Suprapubic skin (tissue), 4 donors: ENCODE measurements at places on chromosomes 1 and 21. TPM values are rescaled to one million over a fixed set of nuclear protein-coding genes. Genes with fewer than 3 reads are reported as not detected.

- peak; percentile 22 for DNase-seq
These were observed 12.5 kb upstream of the SRM start for GRCh38 chr1:11072216-11072917.

DNA sequence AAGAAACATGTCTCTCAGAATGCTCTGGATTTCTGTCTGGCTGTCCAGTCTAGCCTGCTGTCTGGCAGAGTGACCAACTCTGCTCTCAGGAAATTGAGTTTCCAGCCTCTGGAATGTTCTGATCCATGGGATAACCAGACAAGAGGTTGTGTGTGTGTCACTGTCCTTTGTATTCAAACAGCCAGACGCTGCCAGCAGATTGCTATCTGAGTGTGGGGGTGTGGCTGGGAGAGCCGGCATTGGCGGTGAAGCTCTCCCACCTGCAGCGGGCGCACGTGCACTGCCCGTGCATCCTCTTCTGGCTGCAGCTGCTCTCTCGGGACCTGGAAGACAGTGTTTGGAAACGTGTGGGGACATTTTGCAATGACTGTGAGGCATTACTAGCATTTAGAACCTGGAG, 26.1 kb downstream of the PKP1 start:
- peak; percentile 90 for DNase-seq

GRCh38 chr1:36051821-36052220, 32.1 kb upstream of the TEKT2 start:
- no peak for DNase-seq

DNA sequence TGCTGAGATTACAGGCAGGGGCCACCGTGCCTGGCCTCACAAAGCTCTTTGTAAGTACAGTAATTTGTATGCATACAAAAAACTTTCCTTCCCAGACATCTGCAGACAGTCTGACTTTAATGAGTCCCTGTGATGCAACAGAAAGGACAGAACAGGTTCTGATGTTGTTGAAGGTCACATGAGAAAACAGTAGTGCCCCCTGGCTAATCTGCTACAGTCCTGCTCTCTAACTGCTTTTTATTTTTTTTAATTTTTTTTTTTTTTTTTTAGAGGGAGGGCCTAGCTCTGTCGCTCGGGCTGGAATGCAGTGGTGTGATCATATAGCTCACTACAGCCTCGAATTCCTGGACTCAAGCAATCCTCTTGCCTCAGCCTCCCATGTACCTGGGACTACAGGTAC, 36.7 kb downstream of the ACBD3 start:
- no peak for DNase-seq

- DNase-seq = no peak
These were observed 1.1 kb upstream of the UAP1 start for GRCh38 chr1:162560303-162561036.

DNA sequence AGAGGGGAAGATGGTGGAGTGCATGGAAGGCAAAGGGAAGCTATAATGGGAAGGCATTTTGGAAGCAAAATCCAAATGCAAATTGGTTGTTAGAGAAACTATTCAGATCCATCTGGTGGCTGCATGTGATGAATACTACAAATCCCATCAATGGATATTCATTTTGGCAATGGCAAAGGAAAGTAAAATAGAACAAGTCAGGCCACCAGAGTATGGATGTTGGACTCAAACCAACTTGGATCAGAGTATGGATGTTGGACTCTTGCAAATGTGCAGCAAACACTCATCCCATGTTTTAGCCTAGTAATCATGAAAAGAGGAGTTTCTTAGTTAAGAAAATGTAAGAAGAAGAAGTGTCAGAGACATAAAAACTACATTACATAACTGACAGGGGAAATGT, 289.6 kb upstream of the DAB1 start:
- DNase-seq = no peak

DNA sequence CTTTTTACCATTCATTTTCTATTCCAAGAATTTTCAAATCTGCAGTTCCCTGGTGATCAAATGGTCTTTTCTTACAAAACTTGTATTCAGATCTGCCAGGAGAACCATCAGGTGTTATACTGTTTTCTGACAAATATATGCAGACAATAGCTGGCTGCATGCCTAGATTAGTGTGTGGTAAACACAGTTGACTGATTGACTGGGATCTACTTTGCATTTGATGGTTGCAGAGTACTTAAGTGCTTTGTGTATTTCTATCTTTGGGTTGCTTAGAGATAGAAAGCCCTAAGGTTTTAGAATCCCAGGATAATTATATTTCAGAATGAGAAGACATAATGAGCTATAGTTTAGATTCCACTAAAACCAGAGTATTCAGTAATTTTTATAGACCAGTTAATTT, 102.0 kb upstream of the CHODL start:
- DNase-seq = no peak

DNA sequence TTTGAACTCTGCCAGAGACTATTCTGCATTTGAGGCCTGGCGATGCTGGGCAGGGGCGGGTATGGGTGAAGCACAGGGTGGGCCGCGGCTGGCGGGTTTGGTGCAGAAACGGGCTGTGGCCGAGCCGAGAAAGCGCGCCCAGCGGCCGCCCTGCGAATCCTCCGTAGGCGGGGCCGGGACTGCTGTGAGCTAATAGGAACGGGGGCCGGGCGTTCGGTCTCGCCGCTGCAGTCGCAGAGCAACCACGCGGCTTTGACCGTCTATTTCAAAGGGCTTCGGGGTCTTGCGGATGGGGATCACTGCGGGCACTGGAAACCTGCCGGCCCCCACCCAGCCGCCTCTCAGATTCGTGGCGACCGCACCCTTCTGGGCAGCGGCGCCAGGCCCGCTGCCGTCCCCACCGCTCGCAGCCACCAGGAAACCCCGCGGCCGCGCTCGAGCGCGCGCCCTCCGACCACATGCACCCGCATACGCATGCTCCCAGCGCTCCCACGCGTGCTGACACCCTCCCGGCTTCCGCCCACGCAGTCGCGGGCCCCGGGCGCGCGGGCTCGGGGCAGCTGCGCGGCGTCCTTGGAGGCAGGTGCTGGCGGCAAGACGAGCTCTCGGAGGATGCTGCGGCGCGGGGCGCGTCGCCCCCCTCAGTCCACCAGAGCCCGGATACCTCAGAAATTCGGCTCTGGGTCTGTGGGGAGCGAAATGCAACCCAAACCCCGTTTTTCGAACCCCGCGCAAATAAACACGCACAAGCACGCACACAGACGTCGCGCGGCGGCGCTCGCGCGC, 32.6 kb downstream of the DNTTIP2 start:
- peak; percentile 93 for DNase-seq

- DNase-seq = no peak
These were observed 48.2 kb downstream of the SLX9 start for GRCh38 chr21:44987886-44988606.

DNA sequence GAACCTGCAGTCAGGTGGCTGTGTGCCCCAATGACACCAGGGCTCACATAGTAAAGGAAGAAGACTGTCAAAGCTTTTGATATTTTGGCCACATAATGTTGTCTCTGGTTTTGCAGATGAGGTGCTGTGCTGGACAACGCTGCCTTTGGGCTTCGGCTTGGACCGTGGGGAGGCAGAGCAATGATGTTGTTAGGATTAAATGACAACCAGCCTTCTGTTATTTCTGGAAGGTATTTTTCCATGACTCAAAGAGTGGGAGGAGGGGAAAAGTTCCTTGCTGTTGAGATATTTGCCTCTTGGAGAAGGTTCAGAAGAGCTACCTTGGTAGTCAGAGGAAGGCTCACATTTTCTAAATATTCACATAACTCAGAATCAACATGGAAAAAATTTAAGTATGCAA, 187.3 kb upstream of the GALNT2 start:
- no peak for DNase-seq

- DNase-seq = peak; percentile 39
These were observed 94.4 kb downstream of the ITPKB start for GRCh38 chr1:226644541-226645176.

DNA sequence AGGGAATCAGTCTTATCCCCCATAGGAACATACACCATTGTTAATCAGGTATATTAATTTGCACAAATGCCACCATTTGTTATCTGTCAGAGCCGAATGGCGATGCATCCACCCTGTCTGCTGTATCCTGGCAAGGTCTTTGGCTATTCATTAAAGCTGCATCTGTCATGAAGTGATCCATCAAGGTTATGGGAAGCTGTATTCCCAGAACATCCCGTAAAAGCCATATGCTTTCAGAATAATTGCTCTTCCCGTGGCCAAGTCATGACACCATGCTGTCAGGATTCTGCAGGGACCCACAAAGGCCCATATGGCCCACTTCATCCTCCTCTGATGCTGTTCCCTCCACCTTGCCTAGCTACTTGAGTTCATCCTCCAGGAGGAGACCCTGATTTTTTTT, 103.9 kb downstream of the RAVER2 start:
- no peak for DNase-seq

DNA sequence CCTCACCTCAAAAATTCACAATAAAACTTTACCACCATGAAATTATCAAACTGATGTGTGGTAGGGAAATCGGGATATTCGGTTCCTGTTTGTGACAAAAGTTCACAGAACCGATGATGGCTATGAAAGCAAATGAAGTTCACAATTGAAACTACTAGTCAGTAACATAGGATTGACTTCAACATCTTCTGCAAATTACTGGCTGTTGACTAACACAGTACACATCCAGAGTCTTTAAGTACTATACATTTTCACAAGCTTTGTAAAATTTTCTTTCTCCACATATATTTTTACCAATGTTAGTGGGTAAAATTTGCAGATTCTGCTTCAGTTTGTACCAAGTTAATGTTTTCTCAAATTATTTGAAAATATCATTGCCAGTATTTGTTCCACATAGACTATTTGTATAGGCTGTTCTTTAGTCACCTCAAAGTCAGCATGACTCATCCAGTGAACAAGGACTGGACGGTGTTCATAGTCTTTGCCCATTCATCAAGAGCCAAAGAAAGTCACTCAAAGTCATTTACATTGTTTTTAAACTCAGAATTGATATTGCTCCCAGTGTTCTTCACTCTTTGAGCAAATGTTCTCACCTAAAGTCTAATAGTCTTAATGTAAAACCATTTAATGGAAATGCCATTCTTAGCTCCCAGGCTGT, 213.4 kb downstream of the USP25 start:
- no peak for DNase-seq

DNA sequence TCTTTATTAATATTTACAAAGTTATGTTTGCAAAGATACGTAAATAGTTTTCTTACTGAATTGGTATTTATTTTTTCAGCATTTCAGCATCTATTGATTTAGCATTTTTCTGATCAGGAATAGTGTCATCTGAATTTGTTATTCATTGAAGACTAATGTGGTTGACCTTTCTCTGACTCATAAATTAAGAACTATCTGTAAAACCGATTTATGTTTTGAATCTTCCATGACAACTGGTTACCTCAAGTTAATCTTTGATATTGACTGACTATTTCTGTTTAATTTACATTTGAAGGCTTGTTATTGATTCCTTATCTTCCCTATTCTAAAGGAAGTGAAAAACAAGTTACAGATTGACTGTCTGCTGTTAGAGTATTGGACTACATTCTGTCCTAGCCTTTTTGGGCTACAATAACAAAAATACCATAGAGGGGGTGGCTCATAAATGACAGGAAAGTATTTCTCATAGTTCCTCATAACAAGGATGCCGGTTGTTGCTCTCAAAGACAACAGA, 1131.4 kb downstream of the PLA2G4A start:
- DNase-seq = no peak

GRCh38 chr1:88462488-88463261, 221.4 kb upstream of the PKN2 start:
- DNase-seq = no peak

- no peak for DNase-seq
These were observed 140.5 kb upstream of the KLHDC7A start for GRCh38 chr1:18340158-18340764.

DNA sequence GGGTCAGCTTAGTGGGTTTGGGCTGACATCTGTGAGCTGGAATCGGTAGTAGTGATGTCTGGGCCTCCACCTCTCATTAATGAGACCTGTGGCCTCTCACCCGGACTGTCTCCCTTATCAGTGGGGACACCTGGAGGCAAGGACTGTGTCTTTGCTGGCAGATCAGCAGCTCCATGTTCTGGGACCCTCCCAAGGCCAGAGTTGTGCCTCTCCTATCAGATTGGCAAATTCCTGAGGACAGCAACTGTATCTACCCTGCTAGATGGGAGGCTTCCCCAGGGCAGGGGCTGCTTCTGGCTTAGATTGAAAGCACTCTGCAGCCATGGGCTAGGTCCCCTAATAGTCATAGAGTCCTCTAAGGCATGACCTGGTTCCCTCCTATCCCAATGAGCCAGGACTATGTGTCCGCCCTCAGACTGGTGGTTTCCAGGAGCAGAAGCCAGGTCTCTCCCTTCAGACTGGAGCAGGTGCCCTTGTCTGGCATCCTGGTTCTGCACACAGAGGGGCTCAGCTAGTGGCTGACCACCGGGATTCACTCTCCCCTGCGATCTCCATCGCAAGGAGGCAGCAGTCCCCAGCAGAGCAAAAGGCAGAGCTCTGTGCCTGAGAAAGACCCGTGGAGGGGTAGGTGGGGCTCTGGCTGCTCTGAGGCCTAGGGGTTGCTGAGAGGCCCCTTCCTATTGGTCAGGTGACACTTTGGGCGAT, 5.8 kb downstream of the DRAXIN start:
- no peak for DNase-seq

GRCh38 chr1:3156936-3157335, 87.9 kb downstream of the PRDM16 start:
- no peak for DNase-seq

GRCh38 chr1:12507631-12508030, 110.4 kb downstream of the DHRS3 start:
- no peak for DNase-seq

- no peak for DNase-seq
These were observed 74.9 kb downstream of the DAB1 start for GRCh38 chr1:57348921-57349320.

Gene PDPN
- total RNA-seq = 46.6 TPM

Gene CAPN9
- total RNA-seq = 0.48 TPM

Gene FAM151A
- not detected for total RNA-seq

Gene TFAP2E
- total RNA-seq = 9.0 TPM

Gene GBP7
- not detected for total RNA-seq

Gene C8B
- total RNA-seq = not detected

Gene FMOD
- total RNA-seq = 26.7 TPM

Gene CD2
- 1.7 TPM for total RNA-seq

Gene HCRTR1
- not detected for total RNA-seq

Gene DNAJC6
- total RNA-seq = 3.6 TPM

Gene TNFRSF14
- 111 TPM for total RNA-seq

Gene CLEC20A
- not detected for total RNA-seq

Gene HAX1
- 66.0 TPM for total RNA-seq

Gene PTAFR
- total RNA-seq = 6.8 TPM

Gene OR2L2
- not detected for total RNA-seq
